ENCODE measurements at places on chromosomes 1 and 21.

- DNase-seq: no peak
Measured at GRCh38 chr1:34631126-34631525, 123.7 kb upstream of the GJB5 start.

GRCh38 chr1:221805121-221805520 is 63.2 kb upstream of the DUSP10 start:
- no peak for DNase-seq

DNA sequence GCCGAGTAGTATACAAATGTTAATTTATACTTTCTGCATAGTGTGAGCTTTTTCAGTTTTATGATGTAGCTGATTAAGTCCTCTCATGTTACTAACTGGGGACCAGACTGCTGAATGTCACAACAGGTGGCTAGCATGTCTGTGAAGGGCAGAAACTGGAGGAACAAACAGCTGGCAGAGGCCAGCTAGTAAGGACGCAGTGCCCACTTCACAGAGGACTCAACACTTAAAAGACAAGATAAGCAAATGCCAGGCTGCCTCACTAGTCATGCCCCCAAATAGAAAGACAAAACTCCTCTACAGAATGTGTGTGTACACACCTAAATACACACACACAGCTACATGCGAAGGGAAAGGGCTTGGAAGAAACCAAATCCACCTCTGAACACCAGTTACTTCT is 73.8 kb upstream of the ZNF678 start:
- DNase-seq: peak; percentile 38

DNA sequence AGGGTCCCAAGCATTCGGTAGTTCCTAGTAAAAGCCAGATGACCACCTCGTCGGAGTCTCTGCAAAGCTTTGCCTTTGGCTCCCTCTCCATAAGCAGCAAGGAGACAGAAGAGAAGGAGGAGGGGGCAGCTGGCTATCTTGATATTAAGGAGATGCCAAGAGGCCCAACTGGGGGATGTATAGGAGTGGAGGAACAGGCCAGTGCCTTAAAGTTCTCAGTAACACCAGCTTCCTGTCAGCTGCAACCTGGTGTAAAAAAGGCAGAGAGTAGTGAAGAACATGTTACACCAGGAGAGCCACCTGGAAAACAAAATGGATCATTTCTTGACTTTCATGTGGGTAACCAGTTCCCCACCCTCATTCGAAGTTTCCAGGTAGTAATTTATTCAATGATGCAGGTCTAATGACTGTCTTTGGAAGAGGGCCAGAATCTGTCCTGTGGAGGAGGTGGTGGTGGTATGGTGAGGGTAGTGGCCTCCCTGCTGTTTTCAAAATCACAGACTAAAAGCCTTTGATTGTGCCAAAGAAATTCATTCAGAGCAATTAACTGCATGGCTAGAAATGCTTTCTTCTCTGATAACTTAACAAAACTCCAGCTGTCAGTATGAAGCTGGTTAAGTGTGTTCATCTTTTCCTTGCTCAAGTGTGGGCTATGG is 27.3 kb downstream of the TMEM200B start:
- peak; percentile 12 for DNase-seq

GRCh38 chr1:154791292-154792166 is 78.6 kb downstream of the KCNN3 start:
- DNase-seq: peak; percentile 56

- DNase-seq: no peak
Measured at GRCh38 chr1:9942399-9942938, 722 bp downstream of the LZIC start.

DNA sequence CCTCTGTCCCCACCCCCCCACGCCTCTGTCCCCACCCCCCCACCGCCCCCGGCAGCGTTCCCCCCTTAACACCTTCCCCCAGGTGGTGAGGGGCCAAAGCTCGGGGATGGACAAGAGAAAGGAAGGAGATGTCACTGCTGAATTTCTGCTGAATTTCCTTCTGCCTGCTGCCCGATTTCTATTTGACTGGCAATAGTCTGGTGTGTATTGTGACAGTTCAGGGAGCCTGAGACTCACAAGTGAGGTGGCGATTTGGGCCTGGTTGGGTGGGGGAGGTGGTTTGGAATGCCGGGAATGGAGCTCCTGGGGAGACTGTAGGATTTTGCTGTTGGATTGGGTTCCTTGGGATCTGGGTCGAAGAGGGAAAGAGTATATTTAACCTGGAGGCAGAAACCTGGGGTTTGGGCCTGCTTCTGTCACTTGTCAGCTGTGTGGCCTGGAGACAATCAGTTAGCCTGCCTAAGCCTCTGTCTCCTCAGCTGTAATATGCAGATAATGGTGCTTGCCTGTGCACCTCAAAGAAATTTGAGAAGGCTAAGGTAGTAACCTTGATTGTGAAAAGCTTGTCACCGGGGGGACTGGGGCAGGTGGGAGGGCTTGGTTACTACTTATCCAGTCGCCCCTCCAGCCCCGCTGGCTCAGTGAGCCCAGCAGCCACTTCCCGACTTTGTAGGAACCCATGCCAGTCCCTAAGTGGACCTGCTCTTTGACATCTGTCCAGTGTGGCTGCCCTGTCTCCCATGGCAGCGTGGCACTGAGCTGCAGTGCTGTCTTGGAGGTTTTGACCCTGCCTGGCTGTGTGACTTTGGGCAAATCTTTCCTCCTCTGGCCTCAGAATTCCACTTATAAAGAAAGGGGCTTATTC is 7.7 kb upstream of the LMNA start:
- no peak for DNase-seq

DNA sequence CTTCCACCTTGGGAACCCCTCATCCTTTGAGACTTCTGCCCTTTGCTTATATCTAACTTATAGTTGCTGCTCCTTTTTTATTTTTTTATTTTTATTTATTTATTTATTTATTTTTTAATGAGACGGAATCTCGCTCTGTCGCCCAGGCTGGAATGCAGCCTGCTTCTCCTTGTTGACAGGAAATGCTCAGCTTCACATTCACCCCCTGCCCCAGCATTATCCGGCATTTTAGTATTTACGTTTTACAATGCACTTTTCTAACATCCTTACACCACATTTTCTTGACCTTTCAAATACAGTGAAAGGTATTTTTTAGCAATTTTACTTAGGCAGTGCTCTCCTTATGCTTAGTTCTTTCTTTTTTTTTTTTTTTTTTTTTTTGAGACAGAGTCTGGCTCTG is 14.9 kb downstream of the CXADR start:
- no peak for DNase-seq

GRCh38 chr1:245863566-245864184 is 643.4 kb downstream of the SMYD3 start:
- DNase-seq: no peak

DNA sequence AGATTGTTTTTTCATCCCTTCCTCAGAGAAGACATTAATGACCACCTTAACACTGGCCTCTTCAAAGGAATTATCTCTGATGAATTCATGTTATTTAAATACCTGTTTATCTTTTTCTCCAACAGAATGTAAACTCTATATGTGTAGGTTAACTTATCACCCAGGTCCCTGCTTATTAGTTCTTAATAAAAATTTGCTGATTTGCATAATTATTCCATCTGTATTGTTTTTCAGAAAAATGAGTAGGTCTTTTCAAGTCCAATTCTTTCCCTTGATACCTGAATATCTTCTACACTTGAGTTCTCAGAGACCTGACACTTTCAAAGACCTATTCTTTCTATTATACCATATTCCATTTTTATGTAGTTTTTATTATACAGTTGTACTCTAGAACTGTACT is 886.7 kb upstream of the TMPRSS15 start:
- no peak for DNase-seq

- DNase-seq: no peak
Measured at GRCh38 chr21:14989359-14989758, 75.4 kb downstream of the NRIP1 start.

DNA sequence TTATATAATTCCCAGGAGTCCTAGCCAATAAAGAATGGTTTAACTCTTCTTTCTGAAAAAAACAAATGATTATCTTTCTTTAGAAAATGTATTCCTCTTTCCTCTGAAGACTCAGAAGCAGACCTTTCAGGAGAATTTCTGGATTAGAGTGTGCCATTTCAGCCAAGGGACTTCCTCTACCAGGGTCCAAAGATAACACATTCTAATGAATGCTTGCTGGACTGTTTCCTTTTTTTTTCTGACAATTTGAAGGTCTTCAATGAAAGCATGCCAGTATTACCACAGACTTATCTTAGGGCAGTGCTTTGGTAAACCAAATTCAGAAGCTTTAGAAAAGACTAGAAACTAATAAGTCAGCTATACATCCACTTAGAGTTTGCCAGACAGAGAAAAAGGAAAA is 80.5 kb downstream of the RERE start:
- no peak for DNase-seq

- DNase-seq: no peak
Measured at GRCh38 chr1:234734412-234734835, 124.4 kb upstream of the IRF2BP2 start.

DNA sequence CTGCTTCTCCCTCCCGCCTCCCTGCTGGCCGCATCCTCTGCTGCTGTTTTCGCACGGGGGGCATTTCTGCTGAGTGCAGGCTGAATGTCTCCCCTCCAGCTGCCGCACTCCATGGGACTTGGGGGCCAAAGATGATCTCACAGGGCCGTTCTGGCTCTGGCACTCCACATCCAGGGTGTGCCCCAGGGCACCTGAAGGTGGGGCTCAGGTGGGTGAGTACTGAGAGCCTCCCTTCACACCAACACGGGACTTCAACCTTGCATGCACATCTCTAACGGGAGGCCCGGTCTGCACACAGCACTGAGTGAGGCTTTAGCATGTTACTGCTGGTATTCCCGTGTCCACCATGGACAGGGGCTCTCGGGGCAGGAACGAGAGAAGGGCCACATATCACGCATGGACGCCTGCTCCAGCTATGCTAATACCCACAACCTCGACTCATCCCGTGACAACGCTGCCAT is 88.9 kb downstream of the DMRTB1 start:
- no peak for DNase-seq

GRCh38 chr1:41387667-41388091 is 26.4 kb downstream of the FOXO6 start:
- peak; percentile 75 for DNase-seq

- no peak for DNase-seq
Measured at GRCh38 chr1:208868554-208868953, 624.4 kb upstream of the PLXNA2 start.

DNA sequence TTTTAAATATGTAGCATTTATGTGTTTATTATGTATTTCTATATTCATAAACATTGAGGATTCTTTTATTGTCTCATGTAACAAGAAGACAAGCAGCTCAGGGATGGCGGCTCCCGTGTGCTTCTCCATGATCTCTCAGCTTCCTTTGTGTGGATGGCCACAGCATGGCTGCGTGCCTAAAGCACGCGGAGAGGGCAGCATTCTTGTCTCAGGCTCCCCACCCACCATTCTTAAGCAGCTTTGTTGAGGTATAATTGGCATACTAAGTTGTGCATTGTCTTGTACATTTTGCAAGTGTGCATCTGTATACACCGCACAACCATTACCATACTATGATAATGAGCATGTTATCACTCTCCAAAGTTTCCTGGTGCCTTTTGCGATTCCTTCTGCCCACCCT is 81.6 kb downstream of the CAMTA1 start:
- DNase-seq: no peak

DNA sequence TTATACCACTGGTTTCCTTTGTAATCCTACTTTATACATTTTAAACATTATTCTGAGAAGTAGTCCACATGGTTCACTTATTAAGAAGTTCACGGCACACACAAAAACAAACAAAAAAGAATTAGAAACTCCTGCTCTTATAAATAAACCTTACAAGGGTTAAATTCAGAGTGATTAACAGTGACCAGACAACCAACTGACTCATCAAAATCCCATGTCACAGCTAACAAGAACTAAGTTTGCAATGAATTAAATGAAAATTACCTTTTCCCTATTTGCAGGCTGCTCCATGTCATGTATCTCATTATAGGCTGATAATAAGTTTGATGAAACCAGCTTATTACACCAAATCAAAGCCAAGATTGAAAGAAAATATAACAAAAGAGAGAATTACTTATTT is 77.5 kb downstream of the PUM1 start:
- no peak for DNase-seq

DNA sequence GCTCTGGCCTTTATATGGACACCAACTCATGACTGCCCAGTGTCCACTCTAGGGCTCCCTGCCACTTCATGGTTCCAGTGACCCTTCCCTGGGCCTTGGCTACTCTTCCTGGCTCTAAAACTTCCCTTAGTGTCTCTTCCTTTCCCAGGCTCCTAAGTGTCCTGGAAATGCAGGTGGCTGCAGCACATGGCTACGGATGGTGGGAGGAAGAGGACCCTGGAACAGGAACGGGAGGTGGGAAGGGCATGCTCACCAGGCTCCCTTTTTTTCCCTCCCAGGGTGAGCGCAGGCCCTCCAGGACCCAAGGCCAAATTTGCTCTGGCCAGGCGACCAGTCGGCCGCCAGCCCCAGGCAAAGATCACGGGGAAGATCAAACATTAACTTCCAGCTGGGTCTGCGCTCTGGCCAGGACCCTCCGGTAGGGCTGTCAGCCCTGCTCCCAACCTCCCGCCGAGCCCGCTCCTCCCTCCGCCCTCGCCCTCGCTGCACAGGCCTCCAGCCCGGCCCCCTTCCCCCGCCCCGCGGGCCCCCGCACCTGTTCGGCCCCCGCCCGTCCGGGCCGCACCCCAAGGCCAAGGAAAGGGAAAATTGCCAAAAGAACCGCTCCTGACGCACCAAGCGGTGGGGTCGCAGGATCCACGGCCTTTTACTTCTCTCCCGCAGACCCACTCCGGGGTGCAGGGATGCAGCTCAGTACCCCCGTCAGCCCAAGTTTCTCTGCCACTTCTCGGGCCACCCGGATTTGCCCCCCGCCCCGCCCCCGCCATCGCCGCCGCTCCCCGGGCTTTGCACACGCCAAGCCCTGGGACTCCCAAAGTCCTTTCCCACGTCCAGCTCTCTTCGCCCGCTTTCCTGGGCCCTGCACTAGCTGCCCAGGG is 894 bp downstream of the TCEA3 start:
- DNase-seq: no peak

DNA sequence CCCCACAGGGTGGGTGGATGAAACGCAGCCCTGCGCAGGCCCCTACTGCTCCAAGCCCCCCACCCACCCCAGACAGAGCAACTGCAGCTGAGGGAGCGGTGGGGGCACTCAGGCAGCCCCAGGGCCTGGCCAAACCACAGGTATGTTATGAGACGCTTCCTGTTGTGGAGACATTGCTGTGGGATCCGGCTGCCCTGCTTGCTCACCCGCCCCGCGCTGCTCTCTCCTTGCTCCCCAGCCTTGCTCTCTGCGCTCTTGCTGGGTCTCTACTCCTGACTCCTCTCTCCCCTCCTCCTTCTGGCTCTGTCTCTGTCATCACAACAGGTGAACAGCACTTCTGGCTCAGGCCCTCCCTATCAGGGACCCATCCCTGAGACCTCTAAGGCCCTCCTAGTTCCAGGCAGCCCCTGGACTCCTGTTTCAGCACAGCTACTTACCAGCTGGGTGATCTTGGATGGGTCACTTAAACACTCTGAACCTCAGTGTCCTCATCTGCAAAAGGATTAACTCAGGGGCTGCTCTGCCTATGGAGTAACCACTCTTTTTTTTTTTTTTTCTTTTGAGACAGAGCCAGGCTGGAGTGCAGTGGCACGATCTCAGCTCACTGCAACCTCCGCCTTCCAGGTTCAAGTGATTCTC is 15.9 kb downstream of the COL8A2 start:
- no peak for DNase-seq

GRCh38 chr1:203682473-203683383 is 56.1 kb downstream of the ATP2B4 start:
- no peak for DNase-seq

GRCh38 chr1:198238121-198238520 is 81.3 kb downstream of the NEK7 start:
- no peak for DNase-seq

GRCh38 chr1:160621633-160622413 is 25.0 kb downstream of the SLAMF1 start:
- no peak for DNase-seq

GRCh38 chr1:924656-925560 is 1.2 kb downstream of the SAMD11 start:
- DNase-seq: no peak

Data from NCI-H524 treated with DMSO at 0.1 percent for 48 hours (cell line).